ENCODE measurements at places on chromosomes 12 and 14.

DNA sequence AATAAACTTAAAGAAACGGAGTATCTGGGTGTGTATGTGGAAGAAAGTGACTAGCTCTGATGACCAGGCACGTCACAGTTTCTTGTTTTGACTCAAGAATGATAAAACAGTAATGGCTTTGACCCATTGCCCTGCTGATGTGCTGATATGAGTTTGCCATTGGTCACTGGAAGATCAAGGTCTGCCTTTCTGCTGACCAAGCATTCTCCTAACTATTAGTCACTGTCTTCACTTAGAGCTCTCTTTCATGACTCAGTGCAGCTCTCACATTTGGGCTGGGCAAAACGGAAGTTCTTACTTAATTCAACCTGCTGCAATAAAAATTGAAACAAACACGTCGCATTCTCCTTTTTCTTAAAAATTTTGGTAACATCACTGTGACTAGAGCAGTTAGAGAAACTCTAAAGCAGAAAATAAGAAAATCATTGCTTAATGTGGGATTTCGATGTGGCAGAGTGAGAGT lies 366.7 kb downstream of the BTG1 start:
- DNase-seq, result peak; percentile 79

GRCh38 chr14:69808919-69809808 lies 12.1 kb upstream of the SLC10A1 start:
- no peak for DNase-seq

GRCh38 chr14:54291491-54292191 lies 105.2 kb upstream of the CDKN3 start:
- DNase-seq, result no peak

GRCh38 chr14:69441948-69442347 lies 42.6 kb upstream of the PLEKHD1 start:
- DNase-seq, result no peak

DNA sequence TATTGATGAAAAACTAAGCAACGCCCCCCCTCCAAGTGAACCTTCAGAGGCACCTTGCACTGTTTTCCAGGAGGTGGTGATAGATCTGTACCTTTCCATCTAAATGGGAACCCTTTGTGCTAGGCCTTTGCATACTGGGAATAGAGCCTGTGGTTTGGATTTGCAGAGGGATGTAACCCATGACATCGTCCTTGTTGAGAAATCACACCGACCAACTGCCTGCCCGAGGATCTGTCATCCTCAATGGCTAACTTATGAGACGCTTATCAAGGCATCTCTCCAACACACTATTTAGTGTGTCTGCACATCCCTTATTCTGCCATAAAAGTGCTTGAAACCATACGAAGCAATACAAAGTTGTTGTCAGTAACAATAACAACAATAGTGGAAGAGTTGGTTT lies 22.9 kb downstream of the NTN4 start:
- DNase-seq, result peak; percentile 24

DNA sequence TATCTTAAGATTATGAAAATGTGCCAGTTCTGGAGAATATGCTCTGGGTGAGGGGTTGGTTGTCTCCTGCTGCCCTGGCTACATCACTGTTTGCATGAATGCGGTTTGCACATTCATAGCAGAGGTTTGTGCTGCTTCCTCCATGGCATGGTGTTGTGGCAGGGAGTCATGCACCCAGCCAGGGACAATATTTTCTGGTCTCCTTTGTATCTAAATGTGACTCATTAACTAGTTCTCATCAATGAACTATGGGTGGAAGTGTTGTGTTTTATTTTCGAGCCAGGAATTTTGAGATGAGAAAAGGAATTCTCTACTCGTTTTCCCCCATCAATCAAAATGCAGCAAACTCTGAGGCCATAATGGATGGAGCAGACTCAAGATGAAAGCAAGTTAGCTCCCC lies 527.3 kb downstream of the SNAPC1 start:
- peak; percentile 11 for DNase-seq

GRCh38 chr12:28807535-28807934 lies 341.5 kb upstream of the FAR2 start:
- DNase-seq, result no peak

- DNase-seq, result peak; percentile 70
Measured at GRCh38 chr12:5442251-5443006, 10.5 kb downstream of the NTF3 start.

- no peak for DNase-seq
Measured at GRCh38 chr12:119885549-119885948, 8.4 kb upstream of the CIT start.

GRCh38 chr12:48817873-48818830 lies at the start of gene CACNB3:
Gene CACNB3, plus strand, starts transcription at chr12:48818496. Its CDS starts 434 bp downstream, at chr12:48818930.
- DNase-seq, result peak; percentile 66

GRCh38 chr12:100875771-100876170 lies 81.2 kb downstream of the ANO4 start:
- no peak for DNase-seq

DNA sequence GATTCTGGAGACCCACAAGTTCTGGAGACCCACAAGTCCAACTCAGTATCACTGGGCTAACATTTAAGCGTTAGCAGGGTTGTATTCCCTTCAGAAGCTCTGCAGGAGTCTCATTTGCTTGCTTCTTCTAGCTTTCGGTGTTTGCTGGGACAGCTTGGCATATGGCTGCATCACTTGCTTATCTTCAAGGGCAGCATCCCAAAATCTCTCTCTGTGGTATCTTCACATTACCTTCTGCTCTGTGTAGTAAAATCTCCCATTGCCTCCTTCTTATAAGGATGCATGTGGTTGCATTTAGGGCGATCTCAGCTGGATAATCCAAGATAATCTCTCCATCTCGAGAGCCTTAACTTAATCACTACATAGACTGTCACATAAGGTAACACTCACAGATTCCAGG lies 7.3 kb upstream of the CNTN1 start:
- no peak for DNase-seq

DNA sequence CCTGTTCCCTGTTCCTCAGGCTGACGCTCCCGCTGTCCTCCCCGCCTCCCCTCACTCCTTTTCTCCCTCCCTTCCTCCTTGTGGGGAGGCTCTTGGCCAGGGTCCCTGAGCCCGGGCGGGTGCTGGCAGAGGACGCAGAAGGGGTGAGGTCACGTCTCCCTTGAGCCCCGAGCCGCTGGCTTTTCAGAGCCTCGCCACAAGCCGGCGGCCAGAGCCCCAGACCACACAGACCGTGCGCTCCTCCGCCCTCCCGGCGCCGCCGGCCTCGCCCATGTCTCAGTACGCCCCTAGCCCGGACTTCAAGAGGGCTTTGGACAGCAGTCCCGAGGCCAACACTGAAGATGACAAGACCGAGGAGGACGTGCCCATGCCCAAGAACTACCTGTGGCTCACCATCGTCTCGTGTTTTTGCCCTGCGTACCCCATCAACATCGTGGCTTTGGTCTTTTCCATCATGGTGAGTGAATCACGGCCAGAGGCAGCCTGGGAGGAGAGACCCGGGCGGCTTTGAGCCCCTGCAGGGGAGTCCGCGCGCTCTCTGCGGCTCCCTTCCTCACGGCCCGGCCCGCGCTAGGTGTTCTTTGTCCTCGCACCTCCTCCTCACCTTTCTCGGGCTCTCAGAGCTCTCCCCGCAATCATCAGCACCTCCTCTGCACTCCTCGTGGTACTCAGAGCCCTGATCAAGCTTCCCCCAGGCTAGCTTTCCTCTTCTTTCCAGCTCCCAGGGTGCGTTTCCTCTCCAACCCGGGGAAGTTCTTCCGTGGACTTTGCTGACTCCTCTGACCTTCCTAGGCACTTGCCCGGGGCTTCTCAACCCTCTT lies at the start of gene TMEM233:
TSS of gene TMEM233 (plus strand) at position 197 of the 821 bp plus-strand sequence. CDS start at position 272, 75 bp downstream.
- no peak for DNase-seq

- no peak for DNase-seq
Measured at GRCh38 chr12:80925237-80925636, 12.5 kb downstream of the LIN7A start.

DNA sequence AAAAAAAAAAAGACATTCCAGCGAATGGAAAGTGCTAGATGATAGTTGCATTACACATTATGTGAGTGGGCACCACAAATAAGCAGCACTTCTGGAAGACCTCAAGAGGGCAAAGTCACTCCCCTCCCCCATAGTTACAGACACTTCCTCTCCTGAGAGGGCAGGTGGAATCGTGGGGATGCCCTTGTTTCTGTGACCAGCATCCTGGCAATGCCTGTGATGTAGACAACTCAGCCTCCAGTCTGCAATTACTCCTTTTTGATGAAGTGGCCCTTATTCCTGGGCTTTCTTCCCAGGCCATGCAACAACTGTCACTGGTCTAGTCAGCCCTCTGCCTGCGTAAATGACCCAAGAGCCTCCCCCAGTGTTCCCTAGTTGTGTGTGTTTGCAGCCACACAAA lies 104.8 kb downstream of the VRK1 start:
- no peak for DNase-seq

DNA sequence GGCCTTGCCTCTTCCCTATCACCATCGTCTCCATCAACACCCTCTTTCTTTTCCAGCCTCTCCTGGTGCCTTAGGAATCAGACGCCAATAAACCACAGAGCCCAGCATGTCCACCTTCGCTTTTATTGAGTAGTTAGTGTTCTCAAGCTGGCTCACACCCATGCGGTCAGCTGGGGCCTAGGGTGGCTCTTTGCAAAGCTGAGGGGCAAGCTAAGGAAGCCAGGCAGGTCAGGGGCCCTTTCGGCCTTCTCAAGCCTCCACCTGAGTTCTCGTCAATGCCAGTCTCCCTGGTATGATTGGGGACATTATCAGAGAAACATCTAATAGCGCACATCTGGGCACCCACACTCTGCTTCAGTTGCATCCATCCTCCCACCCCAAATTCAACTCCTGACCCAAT lies 737 bp upstream of the TEX52 start:
- DNase-seq, result no peak

GRCh38 chr14:93654599-93654998 lies 133.7 kb downstream of the PRIMA1 start:
- no peak for DNase-seq

DNA sequence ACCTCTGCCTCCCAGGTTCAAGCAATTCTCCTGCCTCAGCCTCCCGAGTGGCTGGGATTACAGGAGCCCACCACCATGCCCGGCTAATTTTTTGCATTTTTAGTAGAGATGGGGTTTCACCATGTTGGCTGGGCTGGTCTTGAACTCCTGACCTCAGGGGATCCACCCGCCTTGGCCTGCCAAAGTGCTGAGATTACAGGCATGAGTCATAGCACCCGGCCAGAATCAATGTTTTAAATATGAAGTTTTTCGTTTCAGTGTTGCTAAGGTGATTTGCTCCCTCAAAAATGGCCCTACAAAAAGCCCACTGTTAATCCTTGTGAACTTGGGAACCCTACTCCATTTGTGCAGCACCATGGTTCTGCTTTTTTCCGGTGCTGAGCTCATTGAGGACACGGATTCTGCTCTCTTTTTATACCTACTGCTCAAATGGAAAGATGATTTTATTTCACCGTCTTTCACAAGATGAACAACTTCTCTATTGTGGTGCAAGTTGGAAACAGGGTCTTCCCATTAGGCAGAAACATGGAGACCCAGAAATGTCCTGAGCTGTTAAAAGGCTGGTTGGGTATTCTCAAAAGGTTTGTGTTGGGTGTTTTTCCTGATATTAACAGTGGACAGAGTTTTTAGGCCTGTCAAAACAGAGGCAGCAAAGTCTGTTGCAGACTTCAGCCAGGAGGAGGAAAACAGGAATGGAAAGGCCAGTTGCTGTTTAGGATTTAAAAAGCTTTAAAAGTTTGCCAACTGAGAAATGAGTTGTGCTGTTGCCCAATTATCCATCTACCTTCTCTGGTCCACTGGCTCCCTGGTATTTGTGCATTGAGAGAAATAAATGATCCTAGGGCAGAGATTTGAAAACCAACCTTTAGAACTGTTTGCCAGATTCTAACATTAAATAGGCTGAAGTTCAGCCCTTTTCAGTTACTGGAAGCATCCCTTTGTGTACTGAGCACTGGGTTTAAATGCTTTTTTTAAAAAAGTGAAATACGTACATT lies 85.8 kb downstream of the ATP23 start:
- no peak for DNase-seq

DNA sequence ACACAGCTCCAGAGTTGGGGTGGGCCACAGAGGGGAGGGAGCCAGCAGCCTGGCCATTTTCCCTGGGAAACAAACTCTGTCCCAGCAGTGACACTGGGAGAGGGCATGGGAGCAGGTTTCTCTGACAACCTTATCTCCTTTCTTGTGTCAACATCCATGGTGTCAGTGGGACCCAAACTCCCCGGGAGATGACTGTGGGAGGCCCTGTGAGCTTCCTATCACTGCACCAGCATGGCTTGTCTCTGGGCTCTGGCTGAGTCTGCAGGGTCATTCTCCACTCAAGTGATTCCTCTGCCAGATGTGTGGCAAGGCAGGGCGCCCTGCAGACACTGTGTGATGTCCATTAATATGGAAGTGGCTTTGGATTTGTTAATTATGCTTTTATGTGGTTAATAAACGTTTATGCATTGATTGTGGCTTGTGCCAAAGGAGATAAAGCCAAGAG lies 10.1 kb downstream of the LRTM2 start:
- DNase-seq, result no peak

DNA sequence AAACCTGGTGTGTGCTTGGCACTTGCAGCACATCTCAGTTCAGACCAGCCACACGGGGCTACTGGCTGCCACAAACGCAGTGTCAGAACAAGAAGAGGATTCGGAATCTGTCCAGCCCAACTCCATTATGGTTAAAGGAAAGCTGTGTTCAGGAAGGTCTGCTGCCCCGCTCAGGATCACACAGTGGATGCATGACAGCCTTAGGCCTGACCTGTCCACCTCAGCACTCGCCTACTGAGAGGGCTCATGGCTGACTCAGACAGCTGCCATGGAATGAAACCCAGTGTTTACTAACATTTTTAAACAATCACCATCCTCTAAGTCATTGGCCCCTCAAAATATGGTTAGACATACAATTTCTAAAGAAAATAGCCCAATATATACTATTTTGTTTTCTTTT lies 5.6 kb upstream of the NIN start:
- DNase-seq, result peak; percentile 21

GRCh38 chr12:111014547-111014946 lies 94.2 kb upstream of the MYL2 start:
- no peak for DNase-seq
